ENCODE measurements at places on chromosomes 4 and X. TPM values are rescaled to one million over a fixed set of nuclear protein-coding genes. Genes with fewer than 3 reads are reported as not detected.

The TLR1 gene
- polyA plus RNA-seq: 24.7 TPM

GRCh38 chrX:17242470-17242869 is 132.5 kb upstream of the NHS start:
- DNase-seq: peak; percentile 12

- no peak for DNase-seq
These were observed 6.1 kb downstream of the AWAT2 start for GRCh38 chrX:70043685-70044084.

The GPR82 gene
- 5.7 TPM for polyA plus RNA-seq

DNA sequence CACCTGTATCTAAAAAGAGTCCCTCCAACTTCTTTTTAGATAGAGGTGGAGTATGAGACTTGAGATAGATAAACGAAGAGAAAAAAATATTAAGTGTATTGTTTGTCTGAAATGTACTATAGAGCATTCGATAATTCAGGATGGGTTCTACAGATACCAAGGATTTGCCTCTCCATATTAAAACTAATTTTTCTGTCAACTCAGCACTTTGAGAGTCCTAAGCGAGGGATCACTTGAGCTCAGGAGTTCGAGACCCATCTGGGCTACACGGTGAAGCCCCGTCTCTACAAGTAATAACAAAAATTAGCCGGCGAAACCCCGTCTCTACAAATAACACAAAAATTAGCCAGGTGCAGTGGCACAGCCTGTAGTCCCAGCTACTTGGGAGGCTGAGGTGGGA is 1.5 kb downstream of the DNAAF6 start:
- DNase-seq: no peak

The NDST3 gene
- not detected for polyA plus RNA-seq

The TMEM31 gene
- polyA plus RNA-seq: not detected

DNA sequence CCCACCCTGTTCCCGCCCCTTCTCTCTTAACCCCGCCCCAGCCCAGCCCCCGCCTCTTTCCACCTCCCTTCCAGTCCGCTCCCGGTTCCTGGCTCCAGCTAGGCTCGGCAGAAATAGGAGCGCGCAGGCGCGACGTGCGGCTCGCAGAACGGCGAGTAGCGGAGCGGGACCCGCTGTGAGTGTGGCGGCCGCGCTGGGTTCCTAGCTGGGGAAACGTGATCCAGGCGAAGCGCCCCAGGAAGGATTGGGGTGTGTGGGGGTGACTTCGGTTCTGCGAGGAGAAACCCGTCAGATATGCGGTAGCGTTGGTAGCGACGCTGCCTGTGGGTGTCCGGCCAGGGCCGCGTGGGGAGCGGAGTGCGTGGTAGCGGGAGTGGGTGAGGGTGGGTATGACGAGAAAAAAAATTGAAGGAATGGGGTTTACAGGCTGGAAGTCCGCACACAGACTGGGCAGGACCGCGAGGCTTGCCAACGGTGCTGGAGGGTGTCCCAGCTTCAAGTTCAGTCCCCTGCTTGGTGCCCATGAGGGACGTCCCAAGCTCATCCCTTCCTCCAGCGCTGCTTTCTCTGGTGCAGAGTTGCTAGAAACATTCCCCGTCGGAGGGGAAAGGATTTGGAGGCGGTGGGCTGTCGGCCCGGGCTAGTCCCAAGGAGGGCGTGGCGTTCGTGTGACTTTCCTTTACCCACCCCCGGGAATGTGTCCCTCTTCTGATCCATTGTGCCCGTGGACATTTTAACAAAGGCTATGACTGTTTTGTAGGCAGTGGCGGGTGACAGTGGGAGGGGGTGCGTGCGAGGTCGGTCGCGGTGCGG is at the start of gene PRRG1:
Gene PRRG1 (plus strand): TSS at position 144 of the 813 bp plus-strand sequence. CDS start 56,886 bp downstream, outside the sequence.
- no peak for DNase-seq

GRCh38 chrX:9729171-9729885 is 36.3 kb downstream of the GPR143 start:
- DNase-seq: no peak
